NCI-H1105 treated with DMSO at 0.1 percent for 48 hours (cell line): ENCODE measurements at places on chromosomes 1 and 21.

GRCh38 chr21:44999972-45000636 lies 60.3 kb downstream of the SLX9 start:
- no peak for DNase-seq

DNA sequence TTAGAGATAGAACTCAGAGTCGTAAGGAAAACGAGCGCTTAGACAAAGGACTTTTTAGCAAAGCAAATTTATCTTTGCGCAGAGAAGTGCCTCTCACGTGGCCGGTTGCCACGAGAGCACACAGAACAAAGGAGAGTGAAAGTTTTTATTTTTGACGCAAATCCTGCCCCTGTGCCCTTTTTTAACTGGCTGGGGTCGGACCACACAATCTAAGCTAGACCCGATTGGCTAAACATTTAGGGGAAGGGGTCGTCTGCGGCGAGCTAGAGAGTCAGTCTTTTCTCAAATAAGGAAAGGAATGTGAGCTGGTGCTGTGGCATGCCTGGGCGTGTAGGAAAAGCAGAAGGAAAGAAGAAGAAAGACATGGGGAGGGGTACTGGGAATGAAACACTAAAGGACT lies 2.4 kb downstream of the KRTAP10-2 start:
- no peak for DNase-seq

DNA sequence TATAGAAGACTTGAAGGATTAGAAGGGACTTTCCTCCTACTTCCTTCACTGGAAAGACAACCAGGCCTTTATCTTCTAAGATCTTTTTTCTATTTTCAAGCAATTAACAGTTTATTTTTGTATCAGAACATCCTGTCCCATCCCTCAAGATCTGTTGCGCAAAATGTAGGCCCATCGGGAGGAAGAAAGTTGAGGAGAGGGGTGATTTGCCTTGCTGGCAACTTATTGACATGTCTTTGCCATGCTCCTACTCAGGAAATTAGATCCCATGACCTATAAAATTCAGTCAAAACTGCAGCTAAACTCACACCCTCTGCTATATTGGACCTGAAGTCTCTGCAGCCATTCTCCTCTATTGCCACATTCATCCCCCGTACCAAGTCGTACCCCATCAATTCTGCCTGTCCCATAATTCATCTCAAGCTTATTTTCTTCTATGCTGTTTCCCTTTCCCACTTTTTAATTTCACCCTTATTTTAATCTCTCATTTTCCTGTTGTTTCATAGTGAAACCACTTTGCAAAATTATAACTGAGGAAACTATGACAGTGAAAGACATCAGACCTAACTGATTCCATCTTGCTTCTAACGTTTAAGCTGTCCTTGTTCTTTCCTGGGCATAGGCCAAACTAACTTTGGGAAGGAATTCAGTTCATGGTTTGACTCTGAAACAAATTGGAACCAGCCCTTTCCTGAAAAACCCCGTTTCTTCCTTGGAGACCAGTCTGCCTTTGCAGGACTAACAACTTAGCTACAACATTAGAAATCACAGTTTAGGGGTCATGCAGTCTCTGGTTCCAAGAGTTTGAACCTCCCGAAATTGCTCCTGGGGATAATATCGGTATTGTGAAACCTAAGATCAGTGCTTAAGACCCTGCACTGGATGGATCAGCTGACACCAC lies 195.7 kb upstream of the PTBP2 start:
- no peak for DNase-seq

DNA sequence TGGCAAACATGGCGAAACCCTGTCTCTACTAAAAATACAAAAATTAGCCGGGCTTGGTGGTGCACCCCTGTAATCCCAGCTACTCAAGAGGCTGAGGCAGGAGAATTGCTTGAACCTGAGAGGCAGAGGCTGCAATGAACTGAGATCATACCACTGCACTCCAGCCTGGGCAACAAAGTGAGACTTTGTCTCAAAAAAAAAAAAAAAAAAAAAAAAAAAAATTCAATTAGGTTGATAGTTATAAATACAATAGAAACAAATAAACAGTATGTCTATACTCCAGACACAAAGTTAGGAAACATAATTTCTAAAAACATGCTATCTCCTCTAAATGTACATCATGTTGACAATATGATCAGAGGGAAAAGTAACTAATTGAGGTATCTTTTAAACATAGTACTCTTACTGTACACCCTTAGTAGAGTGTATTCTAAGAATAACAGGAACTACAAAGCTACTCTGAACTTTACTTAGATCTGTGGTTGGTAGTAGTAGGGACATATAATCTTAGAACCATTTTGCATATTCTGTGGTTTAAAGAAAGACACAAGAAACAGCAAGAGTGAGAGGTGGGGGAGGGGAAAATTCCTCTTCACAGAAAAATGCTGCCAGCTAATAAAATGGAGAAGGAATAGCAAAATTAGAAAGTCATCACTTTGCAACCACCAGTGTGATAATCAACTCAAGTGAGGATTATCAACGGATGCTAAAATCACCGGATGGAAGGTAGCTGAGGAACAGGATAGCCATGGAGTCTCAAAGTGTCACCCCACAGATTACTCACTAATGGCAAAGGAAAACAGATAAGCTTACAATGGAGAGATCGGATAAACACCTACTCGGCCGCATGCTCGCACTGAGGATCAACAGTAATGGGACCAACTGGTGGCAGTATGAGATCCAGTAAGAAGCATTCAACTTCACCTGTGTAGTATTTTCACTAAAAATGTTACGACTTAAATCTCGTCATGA lies 35.0 kb downstream of the MTOR start:
- no peak for DNase-seq

GRCh38 chr1:14298806-14299205 lies 299.7 kb upstream of the KAZN start:
- no peak for DNase-seq

DNA sequence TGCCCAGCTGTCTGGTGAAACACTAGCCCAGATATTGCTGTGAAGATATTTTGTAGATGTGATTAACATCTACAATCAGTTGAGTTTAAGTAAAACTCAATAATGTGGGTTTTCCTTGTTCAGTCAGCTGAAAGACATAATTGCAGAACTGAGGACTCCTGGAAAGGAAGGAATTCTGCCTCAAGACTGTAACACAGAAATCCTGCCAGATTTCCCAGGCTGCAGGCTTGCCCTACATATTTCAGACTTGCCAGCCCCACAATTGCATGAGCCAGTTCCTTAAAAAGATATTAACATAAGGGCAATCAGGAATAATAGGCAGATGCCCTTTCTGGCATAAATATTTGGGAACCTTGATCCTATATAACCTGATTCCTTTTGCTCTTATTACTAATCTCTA lies 14.2 kb upstream of the NIBAN1 start:
- no peak for DNase-seq

- DNase-seq = no peak
Measured at GRCh38 chr1:107076841-107077240, 20.4 kb downstream of the PRMT6 start.

DNA sequence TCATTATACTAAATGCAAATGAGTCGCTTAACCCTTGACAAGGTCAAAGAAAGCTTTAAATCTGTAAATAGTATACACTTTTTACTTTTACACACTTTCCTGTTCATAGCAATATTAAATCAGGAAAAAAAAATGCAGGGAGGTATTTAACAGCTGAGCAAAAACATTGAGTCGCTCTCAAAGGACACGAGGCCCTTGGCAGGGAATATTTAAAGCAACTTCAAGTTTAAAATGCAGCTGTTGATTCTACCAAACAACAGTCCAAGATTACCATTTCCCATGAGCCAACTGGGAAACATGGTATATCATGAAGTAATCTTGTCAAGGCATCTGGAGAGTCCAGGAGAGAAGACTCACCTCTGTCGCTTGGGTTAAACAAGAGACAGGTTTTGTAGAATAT lies 62.7 kb downstream of the CAPN2 start:
- DNase-seq = no peak

DNA sequence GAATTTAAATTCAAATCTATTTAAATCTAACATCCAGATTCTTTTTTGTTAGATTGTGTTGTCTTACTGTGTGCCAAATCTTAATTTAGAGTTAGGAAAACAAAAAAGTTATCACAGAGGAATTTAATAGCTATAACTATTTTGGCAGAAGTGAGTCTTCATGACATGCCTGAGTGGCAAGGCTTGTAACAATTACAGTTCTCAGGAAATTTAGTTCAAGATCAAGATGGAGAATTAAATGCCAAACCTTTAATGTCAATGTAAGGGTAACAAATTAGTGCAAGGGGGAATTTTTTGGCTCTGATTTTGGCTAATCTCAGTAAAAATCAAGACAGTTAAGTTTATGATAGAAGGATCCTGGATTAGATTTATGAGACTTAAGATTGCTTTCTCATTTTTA lies 58.4 kb downstream of the GDAP2 start:
- no peak for DNase-seq

GRCh38 chr1:178774263-178774662 lies 49.2 kb downstream of the RALGPS2 start:
- peak; percentile 28 for DNase-seq

DNA sequence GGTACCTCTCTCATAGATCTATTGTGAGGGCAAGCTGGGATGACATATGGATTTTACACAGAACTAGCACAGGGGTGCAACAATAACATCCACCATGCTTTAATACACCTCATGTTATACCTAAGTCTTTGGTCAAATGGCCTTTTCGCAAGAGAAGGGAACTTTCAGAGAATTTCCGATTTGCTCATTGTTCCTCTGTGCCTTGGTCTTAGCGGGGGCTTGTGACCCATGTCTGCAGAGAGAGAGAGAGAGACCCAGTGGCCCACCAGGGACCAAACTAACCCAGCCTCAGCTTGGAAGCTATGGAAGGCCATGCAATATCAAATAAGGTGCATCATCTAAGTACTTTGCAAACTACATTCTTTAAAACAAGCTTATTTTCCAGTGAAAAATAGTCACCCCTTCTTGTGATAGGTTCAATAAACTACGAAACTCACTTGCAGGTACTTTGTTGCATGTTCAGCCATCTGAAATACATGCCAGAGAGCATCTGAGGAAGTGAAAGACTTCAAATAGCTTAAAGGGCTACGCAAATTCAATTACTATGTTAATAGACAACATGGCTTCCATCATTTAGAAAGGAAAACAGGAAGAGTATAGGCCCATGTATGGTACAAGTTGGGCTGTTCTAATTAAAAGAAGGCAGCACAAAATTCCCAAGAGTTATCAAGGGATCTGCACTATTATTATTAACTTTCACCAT lies 100.7 kb downstream of the KCNN3 start:
- DNase-seq = no peak

DNA sequence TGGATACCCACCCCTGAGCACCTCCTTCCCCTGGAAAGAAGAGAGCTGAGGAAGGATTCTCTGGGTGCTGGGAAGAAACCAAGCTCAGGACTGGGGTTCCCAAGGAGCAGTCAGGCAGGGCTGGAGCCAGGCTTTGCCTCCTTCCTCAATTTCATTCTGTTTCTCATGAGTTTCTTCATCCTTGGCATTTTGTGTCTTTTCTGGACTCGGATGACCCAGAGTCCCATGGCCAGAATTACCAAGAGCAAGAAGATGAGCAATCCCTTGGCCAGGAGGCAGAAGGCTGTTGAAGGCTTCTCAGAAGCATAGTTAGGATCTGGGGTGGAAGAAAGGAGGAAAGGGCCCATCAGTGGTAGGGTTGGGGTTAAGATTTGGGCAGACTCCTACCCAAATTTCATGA lies 2.5 kb downstream of the SLAMF9 start:
- DNase-seq = no peak

GRCh38 chr1:10754568-10755329 lies 41.7 kb downstream of the CASZ1 start:
- DNase-seq = no peak

GRCh38 chr1:211703812-211704537 lies 28.6 kb upstream of the NEK2 start:
- peak; percentile 84 for DNase-seq

DNA sequence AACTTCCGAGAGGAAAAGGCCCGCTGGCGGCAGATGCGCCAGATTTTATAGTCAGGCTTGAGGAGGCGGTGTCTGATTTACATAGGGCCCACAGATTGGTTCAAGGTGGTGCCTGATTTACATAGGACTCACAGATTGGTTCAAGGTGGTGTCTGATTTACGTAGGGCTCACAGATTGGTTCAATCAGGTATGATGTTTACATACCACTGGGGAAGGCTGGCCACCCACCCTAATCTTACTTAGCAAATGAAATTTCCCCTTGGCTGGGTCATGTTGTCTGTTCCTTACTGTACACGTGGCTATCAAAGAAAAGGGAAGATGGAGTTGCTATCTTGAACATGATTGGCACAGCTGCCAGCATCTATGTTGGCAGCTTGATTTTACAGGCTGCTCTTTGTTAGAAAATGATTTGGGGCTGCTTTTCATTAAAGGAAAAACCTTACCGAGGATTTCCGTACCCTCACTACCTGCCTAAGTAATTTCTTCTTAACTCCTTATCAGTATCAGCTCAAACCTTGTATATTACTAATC lies 96.3 kb downstream of the SETD4 start:
- DNase-seq = no peak

- DNase-seq = no peak
Measured at GRCh38 chr1:31672986-31673385, 28.3 kb upstream of the PEF1 start.

DNA sequence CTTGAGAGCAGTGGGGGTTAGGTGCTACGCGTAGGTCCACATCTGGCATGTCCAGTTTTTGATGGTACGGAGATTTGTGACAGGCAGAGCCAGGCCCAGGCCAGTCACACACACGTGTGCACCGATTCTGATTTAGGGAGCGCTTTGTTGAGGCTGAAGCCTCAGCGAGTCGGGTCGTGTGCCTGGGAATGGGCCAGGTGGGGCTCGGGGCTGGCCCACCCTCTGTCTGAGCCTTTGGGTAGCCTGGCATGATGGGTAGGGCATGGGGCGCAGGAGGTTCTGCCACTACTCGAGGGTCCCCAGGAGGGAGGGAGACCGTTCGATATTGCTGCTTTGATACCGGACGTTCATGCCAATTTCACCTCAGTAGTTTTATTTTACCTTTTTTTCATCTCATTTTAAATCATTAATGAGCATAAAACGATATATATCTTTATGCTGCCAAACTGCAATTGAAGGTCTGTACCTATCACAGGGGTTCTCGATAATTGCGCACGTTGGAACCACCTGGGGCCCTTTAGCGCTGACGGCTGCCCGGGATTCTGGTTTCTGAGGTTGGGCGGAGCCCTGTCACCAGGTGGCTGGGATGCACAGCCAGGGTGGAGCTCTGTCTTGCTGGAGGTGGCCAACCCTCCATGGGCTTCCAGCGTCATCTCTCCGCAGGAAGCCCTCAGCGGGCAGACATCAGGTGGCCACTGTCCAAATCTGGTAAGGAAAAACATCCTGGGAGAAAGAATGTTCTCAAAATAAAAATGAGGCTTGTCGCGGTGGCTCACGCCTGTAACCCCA lies 71.9 kb downstream of the SCCPDH start:
- no peak for DNase-seq

- DNase-seq = no peak
Measured at GRCh38 chr1:220274251-220274855, 2.1 kb upstream of the RAB3GAP2 start.

- DNase-seq = no peak
Measured at GRCh38 chr1:81834921-81835698, 34.4 kb downstream of the ADGRL2 start.

- DNase-seq = no peak
Measured at GRCh38 chr21:38264571-38264970, 7.8 kb downstream of the KCNJ15 start.

GRCh38 chr1:113683384-113684152 lies 75.7 kb downstream of the PHTF1 start:
- DNase-seq = no peak

GRCh38 chr1:101174722-101175121 lies 62.1 kb upstream of the S1PR1 start:
- no peak for DNase-seq
